Upper lobe of right lung (tissue), 1 donor: ENCODE measurements at places on chromosomes 2 and 18. TPM values are rescaled to one million over a fixed set of nuclear protein-coding genes. Genes with fewer than 3 reads are reported as not detected.

LHCGR gene
- not detected for total RNA-seq

- no peak for DNase-seq
These were observed 53.0 kb downstream of the PIEZO2 start for GRCh38 chr18:11096411-11096810.

- no peak for DNase-seq
These were observed 83.6 kb downstream of the VRK2 start for GRCh38 chr2:58130238-58130637.

DNA sequence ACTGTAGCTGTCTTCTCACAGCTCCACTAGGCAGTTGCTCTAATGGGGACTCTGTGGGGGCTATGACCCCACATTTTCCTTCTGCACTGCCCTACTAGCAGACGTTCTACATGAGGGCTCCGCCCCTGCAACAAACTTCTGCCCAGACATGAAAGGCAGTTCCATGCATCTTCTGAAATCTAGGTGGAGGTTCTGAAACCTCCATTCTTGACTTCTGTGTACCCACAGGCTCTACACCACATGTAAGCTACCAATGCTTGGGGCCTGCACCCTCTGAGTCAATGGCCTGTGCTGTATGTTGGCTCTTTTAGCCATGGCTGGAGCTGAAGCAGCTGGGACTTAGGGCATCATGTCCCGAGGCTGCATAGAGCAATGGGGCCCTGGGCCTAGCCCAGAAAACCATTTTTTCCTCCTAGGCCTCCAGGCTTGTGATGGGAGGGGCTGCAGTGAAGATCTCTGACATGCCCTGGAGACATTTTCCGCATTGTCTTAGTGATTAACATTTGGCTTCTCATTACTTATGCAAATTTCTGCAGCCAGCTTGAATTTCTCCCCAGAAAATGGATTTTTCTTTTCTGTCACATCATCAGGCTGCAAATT lies 123.0 kb downstream of the MYCN start:
- no peak for DNase-seq

GRCh38 chr2:163687217-163687616 lies 48.6 kb downstream of the FIGN start:
- DNase-seq, result no peak

DNA sequence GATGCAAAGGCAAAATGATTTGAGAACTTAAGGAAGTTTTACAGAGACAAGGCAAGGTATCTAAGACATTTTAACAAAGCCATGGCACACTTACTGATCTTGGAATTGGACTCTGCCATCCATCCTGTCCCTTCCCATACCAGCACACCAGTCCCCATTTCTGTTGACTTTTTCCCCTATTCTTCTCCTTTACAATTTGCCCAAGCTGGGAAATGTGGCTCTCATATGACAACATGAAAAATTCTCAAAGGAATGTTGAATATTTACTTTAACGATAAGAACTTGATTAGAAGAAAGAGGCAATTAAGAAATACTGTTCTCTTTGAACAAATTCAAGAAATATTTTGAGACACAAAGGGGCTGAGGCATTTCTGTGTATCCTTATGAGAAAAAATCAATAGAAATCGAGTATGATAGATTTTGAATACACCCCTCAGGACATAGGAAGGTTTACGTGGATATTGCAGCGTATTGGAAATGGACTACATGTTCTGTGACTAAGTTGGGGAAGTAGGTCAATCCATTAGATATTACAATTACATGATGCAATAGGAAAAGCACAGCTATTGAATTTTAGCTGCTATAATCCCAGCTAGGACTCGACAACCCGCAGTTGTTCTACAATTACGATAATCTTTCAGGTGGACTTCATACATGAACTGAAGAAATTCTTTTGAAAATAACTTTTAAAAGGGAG lies 201.6 kb downstream of the TRIB2 start:
- DNase-seq, result no peak

C1QL2 gene
- total RNA-seq, result not detected

NTSR2 gene
- not detected for total RNA-seq

DNA sequence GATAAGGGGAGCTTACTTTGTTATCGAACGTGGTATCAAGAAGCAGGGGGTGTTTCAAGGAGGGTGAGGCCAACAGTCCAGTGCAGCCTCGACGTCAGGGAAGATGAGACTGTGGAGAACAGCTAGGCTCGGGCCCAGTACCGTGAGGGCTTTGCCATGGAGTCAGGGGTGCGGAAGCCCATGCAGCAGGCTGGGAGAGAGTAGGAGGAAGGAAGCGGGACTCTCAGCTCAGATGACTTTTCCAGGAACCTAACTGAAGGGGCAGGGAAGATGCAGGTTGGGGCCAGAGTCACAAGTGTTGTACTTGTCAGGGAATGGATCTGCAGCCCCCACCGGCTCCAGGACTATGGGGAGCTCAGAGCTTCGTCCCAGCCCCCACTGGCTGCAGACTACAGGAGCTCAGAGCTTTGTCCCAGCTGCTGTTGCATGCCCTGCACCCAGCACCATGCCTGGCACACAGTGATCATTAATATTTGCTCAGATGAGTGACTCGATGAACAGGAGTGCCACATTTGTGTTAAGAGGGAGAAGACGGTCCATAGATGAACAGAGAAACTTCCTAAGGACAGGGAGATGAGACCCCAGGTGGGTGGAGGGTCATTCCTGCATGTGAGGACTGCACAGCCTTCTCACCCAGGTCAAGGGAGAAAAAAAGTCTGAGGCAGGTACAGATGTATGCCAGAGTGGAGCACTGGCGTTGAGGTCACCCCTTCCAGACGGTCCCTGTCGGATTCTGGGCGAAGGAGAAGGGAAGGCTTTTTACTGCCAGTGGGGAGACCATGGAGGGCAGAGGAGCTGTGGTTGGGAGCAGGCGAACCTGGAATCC lies 36.4 kb downstream of the PTGR3 start:
- no peak for DNase-seq

GRCh38 chr2:57396355-57397098 lies 650.1 kb upstream of the VRK2 start:
- DNase-seq, result no peak

DNA sequence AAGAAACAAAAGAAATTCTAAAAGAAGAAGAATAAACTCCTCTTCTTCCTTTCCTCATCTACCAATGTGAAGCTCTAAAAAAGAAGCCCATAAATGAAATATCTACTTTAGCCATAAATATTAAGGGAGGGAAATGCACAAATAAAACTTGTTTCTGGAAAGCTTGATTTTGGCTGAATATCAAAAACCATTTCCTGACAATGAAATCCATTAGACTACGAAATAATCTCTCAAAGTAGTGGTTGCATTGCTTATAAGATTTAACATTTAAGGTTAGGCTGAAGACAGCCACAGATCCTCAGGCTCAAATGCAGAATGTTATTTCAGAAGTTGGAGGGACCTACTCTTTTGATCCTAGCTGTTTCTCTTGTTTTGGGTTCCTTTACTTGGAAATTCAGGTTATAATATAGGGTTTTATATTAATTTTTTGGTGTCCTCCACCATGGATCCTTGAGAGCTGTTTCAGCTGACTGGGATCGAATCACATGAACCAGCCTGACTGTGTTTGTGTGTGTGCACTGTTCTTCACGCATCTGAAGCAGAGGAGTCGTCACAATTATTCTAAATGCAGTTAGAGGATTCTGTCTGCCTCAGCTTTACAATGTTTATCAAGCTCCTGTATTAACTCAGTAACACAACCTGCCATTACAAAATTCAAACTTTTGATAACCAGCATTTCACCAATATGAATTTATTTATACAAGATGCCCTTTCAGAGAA lies 474.8 kb downstream of the ARHGAP15 start:
- DNase-seq, result no peak

GRCh38 chr2:97670471-97670870 lies 958 bp downstream of the C2orf92 start:
- no peak for DNase-seq

DNA sequence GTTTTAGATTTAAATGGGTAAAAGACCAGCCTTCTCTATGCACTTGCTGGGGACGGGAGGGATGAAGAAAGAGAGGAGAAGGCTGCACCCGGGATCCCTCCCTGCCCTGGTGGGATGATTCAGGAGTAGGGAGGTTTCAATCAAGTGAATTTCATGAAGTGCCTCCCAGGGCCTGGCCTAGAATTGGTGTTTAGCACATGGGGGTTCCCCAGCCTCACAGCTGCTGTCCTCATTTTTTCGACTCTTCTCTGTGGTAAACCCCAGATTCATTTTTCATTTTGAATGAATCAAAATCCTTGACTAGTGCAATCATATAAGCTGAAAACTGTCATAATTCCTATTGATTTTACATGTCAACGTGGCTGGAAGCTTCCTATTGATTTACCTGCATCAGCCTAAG lies 81.1 kb downstream of the LPIN1 start:
- DNase-seq, result no peak

SERPINB7 gene
- total RNA-seq, result 0.29 TPM

RNF125 gene
- total RNA-seq, result 6.5 TPM

DNA sequence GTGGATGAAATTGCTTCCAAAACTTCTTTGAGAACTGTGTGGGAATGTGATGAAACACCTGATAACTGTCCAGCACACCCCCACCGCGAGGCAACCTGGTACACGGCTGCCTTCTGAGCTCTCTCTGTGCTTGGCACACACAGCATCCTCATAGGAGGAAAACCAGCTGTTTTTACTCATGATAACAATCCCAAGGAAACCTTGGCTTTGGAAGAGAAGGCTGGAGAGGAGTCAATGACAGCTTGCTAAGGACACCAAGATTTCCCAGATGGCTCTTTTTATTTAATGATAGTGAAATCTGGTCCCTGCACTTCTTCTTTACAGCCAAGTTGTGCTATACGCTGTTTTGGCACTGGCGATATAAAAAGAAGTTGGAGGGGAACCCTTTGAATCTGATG lies 232.5 kb upstream of the FN1 start:
- DNase-seq, result no peak

ANKRD44 gene
- total RNA-seq, result 51.4 TPM

- no peak for DNase-seq
These were observed 935.3 kb upstream of the KLHL29 start for GRCh38 chr2:22449696-22450095.

- no peak for DNase-seq
These were observed 64.1 kb upstream of the EHBP1 start for GRCh38 chr2:62641410-62641843.

- DNase-seq, result no peak
These were observed 30.0 kb upstream of the KLHL14 start for GRCh38 chr18:32802591-32803451.

EFR3B gene
- total RNA-seq, result 10.7 TPM

DNA sequence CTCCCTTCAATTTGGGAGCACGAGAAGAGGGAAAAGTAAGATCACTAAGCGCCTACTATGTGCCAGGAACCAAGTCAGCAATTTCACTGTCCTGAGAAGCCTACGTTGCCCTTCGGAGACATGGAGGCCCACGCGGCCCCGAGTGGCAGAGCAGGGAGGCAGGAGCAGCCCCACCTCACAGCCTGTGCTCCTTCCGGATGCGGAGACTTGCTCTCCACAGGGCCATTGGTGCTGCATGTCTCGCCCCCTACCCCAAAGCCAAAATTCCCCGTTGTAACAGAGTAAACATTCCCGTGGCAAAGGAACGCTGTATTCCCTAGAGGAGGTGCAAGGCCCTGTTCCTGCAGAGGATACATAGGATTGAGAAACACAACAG lies 4.5 kb downstream of the SLC14A2 start:
- no peak for DNase-seq

GRCh38 chr2:104340879-104341828 lies 512.8 kb upstream of the POU3F3 start:
- no peak for DNase-seq

TRIM43 gene
- total RNA-seq, result not detected

DNA sequence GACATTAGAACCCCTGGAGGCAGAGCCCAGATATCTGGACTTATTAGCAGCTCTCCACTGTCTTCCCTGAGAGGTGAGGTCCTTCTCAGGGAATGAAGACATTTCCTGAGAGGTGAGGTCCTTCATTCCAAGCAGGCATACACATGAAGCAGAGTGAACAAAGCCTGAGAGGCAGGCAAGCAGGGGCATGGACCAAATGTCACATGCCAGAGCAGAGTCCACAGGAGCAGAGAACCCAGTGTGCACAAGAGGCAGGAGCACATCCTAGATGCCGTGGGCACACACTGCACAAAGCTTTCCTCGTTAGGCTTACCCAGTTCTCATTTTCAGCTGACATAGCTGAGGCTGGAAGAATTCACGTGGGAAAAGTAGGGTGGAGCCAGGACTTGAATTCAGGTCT lies 759.9 kb upstream of the HS6ST1 start:
- DNase-seq, result no peak

- DNase-seq, result no peak
These were observed 38.1 kb downstream of the ALPK2 start for GRCh38 chr18:58590839-58591238.

SPEG gene
- total RNA-seq, result 5.6 TPM

DNA sequence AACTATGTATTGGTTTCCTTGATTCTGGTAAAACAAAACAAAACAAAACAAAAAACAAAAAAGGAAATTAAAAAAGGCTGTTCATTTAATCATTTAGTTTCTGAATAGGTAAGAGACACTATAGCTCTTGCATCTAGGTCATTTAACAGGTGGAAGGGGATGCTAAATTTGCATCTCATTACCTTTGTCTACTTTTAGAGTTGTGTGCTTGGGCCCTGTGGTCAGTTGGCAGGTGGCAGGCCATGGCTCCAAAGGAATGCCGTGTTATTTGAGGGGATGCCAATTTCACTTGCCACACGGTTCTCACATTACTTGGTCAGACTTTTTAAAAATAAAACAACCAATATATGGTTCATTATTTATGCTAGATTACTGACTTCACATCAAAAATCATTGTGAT lies 9.2 kb downstream of the GALNT13 start:
- no peak for DNase-seq

CACNB4 gene
- total RNA-seq, result 15.3 TPM

- no peak for DNase-seq
These were observed 177.1 kb upstream of the NOL4 start for GRCh38 chr18:34401775-34402174.

GRCh38 chr2:39512941-39513340 lies 75.9 kb upstream of the MAP4K3 start:
- no peak for DNase-seq

DNA sequence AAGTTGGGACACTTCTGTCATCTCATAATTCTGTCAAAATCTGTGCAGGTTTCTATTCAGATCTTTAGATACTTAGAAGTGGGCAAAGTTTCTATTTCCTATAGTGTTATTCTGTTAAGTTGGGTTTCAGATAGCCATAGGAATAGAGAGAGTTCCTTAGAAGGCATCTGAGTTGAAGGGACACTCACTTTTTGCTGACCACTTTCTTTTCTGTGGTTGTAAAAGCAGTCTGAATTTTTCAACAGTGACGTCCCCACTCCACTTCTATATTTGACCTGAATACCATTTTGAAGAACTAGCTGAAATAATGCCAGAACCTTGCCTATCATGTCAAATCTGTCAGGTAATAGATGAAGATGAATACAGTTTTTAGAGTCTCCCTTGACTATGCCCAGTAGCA lies 267.3 kb downstream of the SPAG16 start:
- DNase-seq, result no peak

TUBA4A gene
- total RNA-seq, result 45.4 TPM

LIPG gene
- 10.2 TPM for total RNA-seq

GRCh38 chr2:84782717-84783442 lies 98.0 kb downstream of the TRABD2A start:
- no peak for DNase-seq

DHRS9 gene
- 7.6 TPM for total RNA-seq

- DNase-seq, result no peak
These were observed 166.9 kb downstream of the ETAA1 start for GRCh38 chr2:67564076-67564475.

LCT gene
- total RNA-seq, result not detected

DNAH7 gene
- 0.98 TPM for total RNA-seq

GRCh38 chr18:10490401-10491165 lies 35.2 kb upstream of the NAPG start:
- no peak for DNase-seq
